ENCODE measurements at places on chromosomes 2 and 18.

DNA sequence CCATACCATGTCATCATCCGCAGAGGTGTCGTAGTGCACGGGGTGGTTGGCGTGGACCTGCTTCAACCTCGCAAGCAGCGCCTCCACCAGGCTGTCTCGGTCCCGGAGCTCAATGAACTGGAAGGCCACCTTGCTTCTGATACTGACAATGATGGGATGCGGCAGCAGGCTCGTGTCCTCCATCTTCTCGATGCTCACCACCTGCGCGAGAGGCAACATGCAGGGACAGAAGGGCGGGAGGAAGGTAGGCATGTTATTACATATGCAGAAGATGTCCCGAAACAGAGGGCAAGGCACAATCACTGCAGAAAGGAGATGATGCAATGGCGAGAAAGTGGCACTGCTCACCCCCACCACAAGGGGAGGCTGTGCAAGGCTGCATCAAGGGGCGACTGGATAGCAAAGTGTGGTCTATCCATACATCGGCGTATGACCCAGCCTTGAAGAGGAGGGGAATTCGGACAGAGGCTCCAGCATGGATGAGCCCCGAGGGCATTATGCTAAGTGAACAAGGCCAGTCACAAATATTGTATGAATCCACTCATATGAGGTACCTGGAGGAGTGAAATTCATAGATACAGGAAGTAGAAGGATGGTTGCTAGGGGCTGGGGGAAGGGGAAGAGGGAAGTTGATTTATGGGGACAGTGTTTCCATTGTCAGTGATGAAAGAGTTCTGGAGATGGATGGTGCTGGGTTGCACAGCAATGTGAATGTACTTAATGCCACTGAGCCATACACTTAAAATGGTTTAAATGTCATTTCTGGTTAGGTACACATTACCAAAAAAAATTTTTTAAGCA is 36.6 kb downstream of the RPL31 start:
- no peak for DNase-seq

GRCh38 chr2:40716879-40717278 is 265.0 kb upstream of the SLC8A1 start:
- DNase-seq, result no peak

- no peak for DNase-seq
Measured at GRCh38 chr2:237774811-237775553, 23.6 kb upstream of the RBM44 start.

DNA sequence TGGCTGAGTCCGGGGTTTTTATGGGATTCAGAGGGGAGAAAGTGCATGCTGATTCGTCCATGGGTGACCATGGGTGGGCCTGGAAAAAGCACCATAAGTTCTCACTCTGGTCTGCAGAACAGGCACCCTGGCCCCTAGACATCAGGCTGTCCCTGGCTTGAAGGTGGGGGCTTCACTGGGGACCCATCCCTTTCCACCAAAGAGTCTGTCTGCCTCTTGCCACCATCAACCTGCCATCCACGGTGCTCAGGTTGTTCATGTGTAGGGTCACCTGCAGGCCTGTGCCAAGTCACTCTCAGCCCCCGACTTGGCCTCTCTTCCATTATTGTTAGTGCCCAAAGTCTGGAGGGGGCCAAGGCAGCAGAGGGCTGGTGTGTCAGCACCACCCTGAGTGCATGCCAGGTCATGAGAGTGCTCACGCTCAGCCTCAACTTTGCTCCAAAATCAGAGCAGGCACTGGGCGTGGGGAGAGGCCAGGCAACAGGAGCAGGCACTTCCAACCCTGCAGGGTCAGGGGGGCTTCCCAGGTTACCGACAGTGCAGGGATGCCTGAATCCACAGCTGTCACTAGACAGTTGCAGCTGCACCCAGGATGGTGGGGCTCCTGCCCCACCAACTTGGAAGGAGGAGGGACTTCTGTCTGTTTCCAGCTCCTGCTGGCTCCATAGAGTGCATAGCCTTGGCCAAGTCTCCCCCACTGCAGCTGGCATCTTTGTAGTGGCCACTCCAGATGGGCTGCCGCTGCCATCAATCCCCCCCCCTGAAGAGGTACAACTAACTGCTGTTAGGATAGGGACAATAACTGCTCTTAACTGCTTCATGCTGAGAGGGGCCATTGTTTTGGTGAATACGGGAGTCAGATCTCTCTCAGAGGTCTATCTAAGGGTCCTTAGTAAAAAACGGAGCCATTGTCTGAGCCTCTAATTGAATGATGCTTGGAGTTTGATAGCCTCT is 209.3 kb downstream of the AKAIN1 start:
- DNase-seq, result no peak

- no peak for DNase-seq
Measured at GRCh38 chr2:138023298-138023697, 59.0 kb downstream of the HNMT start.

GRCh38 chr2:132638313-132639040 is 31.5 kb downstream of the LYPD1 start:
- DNase-seq, result peak; percentile 28

- no peak for DNase-seq
Measured at GRCh38 chr2:158120664-158121641, 19.3 kb downstream of the UPP2 start.

GRCh38 chr2:43217228-43218154 is 8.9 kb downstream of the ZFP36L2 start:
- no peak for DNase-seq

DNA sequence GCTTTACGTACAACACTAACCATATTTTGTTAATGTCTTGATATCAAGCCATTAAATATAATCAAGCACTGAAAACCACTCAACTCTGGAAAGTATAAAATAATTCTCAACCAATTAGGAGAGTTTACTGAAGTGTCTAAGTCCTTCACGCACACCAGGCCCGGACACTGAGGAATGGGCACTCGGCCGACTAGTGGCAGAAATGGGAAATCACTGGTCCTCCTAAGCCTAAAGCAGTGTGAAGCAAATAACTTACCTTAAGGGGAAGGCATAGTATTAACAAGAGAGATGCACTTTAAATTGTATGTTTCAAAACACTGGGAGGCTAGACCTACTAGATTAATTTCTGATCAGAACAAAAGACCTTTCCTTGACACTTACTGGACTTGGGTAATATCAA is 45.7 kb downstream of the FAM210A start:
- DNase-seq, result no peak

DNA sequence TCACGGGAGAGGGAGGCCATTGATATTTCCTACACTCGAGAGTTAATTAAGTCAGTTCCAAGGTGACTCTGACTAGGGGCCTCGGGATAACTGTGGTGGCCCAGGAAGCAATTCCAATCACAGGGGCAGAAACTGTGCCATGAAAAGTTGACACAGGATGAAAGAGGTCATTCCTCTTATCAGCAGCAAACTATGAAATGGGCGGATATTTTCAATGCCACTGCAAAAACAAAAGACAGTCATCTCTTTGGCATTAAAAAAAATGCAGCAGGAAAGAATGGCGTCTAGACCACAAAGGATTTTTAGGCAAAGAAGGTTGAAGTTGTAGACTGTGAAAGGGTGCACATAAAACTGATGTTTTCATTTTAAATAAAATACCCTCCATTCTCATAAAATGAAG is 50.0 kb downstream of the TGIF1 start:
- no peak for DNase-seq

DNA sequence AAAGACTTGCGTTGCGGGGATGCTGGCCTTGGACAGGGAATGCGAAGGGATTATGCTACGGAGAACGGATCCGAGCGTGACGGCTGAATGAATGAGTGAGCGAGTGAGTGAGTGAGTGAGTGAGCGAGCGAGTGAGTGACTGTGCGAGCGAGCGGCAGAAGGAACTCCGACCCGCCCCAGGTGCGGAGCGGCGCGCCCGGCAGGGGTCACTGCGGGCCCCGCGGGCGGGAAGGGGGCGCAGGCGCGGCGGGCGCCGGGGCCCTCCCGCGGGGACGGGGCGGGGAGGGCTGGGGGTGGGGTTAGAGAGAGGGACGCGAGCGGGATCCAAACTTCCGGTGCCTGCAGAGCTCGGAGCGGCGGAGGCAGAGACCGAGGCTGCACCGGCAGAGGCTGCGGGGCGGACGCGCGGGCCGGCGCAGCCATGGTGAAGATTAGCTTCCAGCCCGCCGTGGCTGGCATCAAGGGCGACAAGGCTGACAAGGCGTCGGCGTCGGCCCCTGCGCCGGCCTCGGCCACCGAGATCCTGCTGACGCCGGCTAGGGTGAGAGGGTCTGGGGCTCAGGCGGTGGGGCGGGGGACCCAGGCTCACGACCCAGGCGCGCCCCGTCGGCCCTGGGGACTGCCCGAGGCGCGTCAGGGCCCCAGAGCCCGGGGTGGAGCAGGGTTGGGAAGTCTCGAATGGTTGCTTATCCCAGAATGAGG is at the start of gene ITM2C:
ITM2C (plus strand) TSS at position 338 of the 702 bp plus-strand sequence; CDS start at position 422, 84 bp downstream.
- DNase-seq, result no peak

DNA sequence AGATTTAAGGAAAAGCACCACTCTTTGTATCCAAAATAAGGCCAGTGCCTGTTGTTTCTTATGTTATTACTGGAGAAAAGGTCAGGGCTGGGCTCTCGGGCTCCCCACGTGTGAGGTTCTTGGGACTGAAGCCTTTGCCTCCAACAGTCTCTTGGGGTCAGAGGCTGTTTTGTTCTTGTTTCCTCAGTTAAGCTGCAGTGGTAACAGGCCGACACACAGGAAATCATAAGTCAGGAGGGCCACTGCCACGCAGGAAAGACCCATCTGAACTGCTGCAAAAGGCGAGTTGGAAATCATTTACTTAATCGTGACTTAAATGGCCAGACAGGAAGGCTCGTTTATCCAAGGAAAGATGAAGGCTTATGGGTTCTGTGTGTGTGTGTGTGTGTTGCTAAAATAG is 30.3 kb upstream of the IL37 start:
- DNase-seq, result no peak

- DNase-seq, result no peak
Measured at GRCh38 chr18:77059294-77059916, 73.2 kb downstream of the MBP start.

GRCh38 chr2:68319398-68320117 is at the start of gene CNRIP1:
Gene CNRIP1 (minus strand): TSS chr2:68319949. CDS start chr2:68319400, 549 bp downstream.
- no peak for DNase-seq

DNA sequence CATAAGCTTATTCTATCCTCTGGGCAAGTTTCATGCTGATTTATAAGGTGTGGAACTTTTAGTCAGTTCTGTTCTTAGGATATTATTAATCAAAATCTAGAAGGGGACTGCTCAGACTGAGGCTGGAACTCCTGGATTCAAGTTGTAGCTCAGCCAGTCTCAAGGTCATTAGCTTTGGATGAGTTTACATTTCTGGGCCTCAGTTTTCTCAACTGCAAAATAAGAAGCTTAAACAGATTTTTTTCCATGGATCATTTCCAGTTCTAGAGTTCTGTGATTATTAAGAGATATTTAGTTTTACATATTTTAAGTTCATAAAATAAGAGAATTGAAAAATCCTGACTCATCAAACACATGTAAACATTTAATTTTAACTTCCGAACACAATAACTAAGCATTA is 442.5 kb upstream of the PKDCC start:
- no peak for DNase-seq

- no peak for DNase-seq
Measured at GRCh38 chr2:171316220-171316619, 117.6 kb downstream of the METTL8 start.

- no peak for DNase-seq
Measured at GRCh38 chr2:191950132-191950874, 103.4 kb upstream of the CAVIN2 start.

- DNase-seq, result no peak
Measured at GRCh38 chr2:99819766-99820165, 322.6 kb downstream of the AFF3 start.

DNA sequence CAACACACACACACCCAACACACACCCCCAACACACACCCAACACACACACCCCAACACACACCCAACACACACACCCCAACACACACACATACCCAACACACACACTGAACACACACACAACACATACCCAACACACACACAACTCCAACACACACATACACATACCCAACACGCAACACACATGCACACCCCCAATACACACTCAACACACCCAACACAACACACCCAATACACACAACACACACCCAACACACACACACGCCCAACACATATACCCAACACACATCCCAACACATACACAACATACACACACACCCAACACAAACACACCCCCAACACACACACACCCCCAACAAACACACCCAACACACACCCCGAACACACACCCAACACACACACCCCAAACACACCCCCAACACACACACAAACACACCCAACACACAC is 8.2 kb upstream of the STK25 start:
- no peak for DNase-seq

DNA sequence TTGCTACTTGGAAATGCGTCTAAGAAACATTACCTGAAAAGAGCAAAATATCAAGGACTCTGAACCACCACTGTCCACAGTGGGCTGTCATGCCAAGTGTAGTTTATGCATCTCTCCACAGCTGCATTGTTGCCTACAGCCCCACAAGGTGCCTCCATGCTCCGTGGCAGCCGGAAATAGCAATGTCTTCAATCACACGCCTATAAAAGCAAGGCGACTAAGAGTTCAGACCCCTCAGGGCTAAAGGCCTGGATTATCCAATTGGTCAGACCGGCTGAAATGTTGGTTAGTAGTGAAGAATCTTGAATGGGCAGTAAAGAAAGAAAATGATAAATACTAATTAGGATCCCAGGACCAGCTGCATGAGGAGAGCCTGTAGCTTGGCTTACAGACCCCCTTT is 114.0 kb upstream of the SLC35G4 start:
- DNase-seq, result no peak

DNA sequence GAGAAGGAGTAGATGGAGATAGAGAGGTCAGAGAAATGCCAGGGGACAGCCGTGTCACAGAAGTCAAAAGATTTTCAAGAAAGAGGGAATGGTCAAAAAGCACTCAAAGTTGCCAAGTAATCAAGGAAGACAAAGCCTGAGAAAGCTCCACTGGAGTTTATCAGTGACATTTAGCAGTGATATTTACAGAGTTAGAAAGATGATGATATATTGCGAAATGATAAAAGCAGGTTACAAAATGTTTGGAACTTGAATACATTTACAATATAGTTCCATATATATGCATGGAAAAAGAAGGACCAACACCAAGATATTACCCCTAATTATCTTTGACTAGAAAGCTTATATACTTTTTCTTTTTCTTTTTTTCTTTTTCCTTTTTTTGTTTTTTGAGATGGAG is 20.4 kb downstream of the ZNF2 start:
- DNase-seq, result no peak

GRCh38 chr2:129610766-129611165 is 368.7 kb upstream of the RAB6C start:
- DNase-seq, result no peak

GRCh38 chr2:66874411-66874810 is 439.5 kb downstream of the MEIS1 start:
- DNase-seq, result no peak

Measured in NCI-H1436 treated with DMSO at 0.1 percent for 48 hours (cell line).